A549 treated with GW870086 at 1 μM for 4 hours (cell line): ENCODE measurements at places on chromosomes 12 and 14. TPM values are rescaled to one million over a fixed set of nuclear protein-coding genes. Genes with fewer than 3 reads are reported as not detected.

The IL23A gene
- 0.21 to 0.70 TPM (median 0.49 TPM) in 4 of 5 replicates, not detected in the other for total RNA-seq

The LIN7A gene
- 0.14 to 0.81 TPM (median 0.47 TPM) in 5 replicates for total RNA-seq

The LPAR5 gene
- 0.55 to 0.97 TPM (median 0.65 TPM) in 5 replicates for total RNA-seq

The CACNA2D4 gene
- total RNA-seq = not detected in 5 replicates

The CSRNP2 gene
- total RNA-seq = 10.7 to 14.2 TPM (median 13.1 TPM) in 5 replicates

The TDRD9 gene
- total RNA-seq = 0.08 to 0.22 TPM (median 0.14 TPM) in 5 replicates

The CARMIL3 gene
- total RNA-seq = 0.33 to 0.75 TPM (median 0.61 TPM) in 5 replicates

The BICDL1 gene
- 2.5 to 4.7 TPM (median 4.4 TPM) in 5 replicates for total RNA-seq

The SDSL gene
- total RNA-seq = 24.3 to 29.0 TPM (median 26.8 TPM) in 5 replicates

The P3H3 gene
- total RNA-seq = 19.6 to 28.9 TPM (median 27.4 TPM) in 5 replicates

The NGB gene
- total RNA-seq = not detected in 5 replicates
